ENCODE measurements at places on chromosomes 5 and 9. TPM values are rescaled to one million over a fixed set of nuclear protein-coding genes. Genes with fewer than 3 reads are reported as not detected.

DNA sequence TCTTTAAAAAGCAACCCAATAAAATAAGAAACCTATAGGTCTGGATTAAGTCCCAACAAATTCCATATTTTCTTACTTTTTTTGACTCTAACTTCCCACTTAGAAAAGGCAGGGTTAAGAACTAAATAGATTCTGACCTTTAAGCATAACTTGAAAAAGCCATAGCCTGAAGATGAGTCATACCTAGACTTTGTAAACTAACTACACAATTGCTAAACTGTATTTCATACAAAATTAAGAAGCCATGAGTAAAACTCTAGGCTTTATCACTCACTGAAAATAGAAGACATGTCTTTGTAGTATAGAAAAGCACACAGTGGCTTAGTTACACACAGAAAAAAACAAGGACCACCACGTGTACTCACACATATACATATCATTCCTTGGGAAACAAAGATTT, 51.5 kb downstream of the MLLT3 start:
- DNase-seq: no peak
- peak overlapping the region; percentile 15 for H3K27ac ChIP-seq
- no peaks in the 10 kb centered on the region for H3K27me3 ChIP-seq
- H3K4me1 ChIP-seq: peaks cover 16% of the 10 kb centered on the region
- H3K36me3 ChIP-seq: no peaks in the 10 kb centered on the region

DNA sequence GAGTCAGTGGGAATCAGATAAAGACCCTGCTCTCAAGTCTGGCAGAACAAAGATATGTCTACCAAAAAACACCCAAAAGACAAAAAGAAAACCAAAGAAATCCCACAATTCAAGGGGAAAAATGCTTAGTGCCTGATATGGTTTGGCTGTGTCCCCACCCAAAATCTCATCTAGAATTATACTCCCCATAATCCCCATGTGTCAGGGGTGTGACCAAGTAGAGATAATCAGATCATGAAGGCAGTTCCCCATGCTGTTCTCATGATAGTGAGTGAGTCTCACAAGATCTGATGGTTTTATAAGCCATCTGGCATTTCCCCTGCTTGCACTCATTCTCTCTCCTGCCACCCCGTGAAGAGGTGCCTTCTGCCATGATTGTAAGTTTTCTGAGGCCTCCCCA, 13.4 kb downstream of the FBXO10 start:
- no peaks in the 10 kb centered on the region for H3K36me3 ChIP-seq
- peaks cover 40% of the 10 kb centered on the region for H3K4me1 ChIP-seq
- H3K4me3 ChIP-seq: no peak overlapping the region
- no peak overlapping the region for H3K27ac ChIP-seq
- H3K27me3 ChIP-seq: no peaks in the 10 kb centered on the region
- no peak for DNase-seq

Gene DDX4
- not detected for total RNA-seq

GRCh38 chr5:139848508-139849100, 53.0 kb downstream of the PSD2 start:
- H3K27ac ChIP-seq: no peak overlapping the region
- no peaks in the 10 kb centered on the region for H3K36me3 ChIP-seq

Gene GABBR2
- 1.4 TPM for total RNA-seq

Gene WNT8A
- not detected for total RNA-seq

DNA sequence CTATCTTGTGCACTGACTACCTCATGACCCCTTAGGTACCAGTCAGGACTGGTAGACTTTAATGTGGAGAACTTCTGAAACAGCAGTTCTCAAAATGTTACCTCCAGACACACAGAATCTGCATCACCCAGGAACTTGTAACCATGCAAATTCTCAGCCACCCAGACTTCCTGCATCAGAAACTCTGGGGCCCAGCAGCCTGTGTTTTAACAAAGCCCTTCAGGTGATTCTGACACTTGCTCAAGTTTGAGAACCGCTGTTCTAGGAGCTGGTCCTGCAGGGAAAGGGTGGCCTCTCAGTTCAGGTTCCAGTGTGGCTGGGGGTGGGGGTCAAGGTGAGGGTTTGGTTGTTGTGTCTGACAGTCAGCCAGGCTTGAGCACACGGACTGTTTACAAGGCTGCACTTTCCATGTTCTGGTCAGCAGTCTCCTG, 28.4 kb downstream of the ZFP62 start:
- no peaks in the 10 kb centered on the region for H3K27me3 ChIP-seq
- H3K4me3 ChIP-seq: peak overlapping the region; percentile 89
- peak overlapping the region; percentile 96 for H3K27ac ChIP-seq
- DNase-seq: no peak
- peaks cover 12% of the 10 kb centered on the region for H3K4me1 ChIP-seq
- peaks cover 16% of the 10 kb centered on the region for H3K36me3 ChIP-seq

DNA sequence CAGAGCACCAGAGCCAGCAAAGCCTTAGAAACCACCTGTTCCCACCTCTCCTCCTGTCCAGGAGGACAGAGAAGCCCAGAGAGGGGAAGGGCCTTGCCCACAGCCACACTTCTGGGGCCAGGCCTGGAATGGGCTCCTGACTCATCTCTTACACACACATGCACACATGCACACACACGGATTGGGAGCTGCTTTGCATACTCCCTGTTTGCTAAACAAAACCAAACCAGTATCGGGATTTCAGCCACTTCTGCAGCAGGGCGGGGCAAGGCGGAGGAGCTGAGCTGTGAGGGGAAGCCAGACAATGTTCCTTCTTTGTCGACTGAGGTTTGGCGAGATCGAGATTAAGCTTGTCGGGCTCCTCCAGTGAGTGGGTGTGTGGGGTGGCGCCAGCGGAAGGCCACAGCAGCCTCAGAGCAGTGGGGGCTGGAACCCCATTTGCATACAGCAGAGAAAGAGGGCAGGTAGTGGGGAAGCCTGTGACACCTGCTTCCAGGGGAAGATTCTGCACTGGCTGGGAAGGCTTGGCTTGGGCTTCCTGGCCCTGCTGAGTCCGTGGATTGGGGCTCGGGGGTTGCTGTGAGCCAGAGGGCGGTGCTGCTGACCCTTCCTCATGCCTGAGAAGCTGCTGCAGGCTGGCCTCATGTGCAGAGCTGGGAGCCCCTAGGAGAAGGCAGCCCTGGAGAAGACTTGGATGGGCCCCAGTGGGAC, 16.1 kb downstream of the GFI1B start:
- peaks cover 2% of the 10 kb centered on the region for H3K27me3 ChIP-seq
- no peak overlapping the region for H3K27ac ChIP-seq
- peaks cover 17% of the 10 kb centered on the region for H3K4me1 ChIP-seq
- no peak for DNase-seq
- H3K36me3 ChIP-seq: no peaks in the 10 kb centered on the region

GRCh38 chr5:147081311-147081764, 153.5 kb upstream of the STK32A start:
- no peaks in the 10 kb centered on the region for H3K36me3 ChIP-seq
- H3K27me3 ChIP-seq: no peaks in the 10 kb centered on the region
- no peak overlapping the region for H3K4me3 ChIP-seq
- DNase-seq: no peak
- no peaks in the 10 kb centered on the region for H3K4me1 ChIP-seq
- H3K27ac ChIP-seq: no peak overlapping the region

GRCh38 chr9:89744255-89744648, 139.4 kb downstream of the GADD45G start:
- no peak for DNase-seq
- H3K4me1 ChIP-seq: peaks cover 48% of the 10 kb centered on the region
- H3K27ac ChIP-seq: peak overlapping the region; percentile 58
- no peaks in the 10 kb centered on the region for H3K27me3 ChIP-seq

DNA sequence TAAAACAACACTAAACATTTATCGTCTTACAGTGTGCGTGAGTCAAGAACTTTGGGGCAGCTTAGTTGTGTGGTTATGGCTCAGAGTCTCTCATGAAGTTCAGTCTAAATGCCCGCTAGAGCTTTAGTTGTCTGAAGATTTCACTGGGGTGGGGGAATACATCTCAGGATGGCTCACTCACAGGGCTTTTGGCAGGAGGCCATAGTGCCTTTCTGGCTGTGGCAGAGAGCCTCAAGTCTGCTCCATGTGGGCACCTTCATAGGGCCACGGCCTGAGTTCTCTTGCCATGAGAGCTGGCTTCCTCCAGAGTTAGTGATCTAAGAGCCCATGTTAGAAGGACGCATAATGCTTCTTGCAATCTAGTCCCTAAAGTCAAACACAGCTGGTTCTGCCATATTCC, 258.8 kb upstream of the NUDT12 start:
- H3K4me3 ChIP-seq: no peak overlapping the region
- no peaks in the 10 kb centered on the region for H3K36me3 ChIP-seq
- H3K27ac ChIP-seq: no peak overlapping the region
- no peaks in the 10 kb centered on the region for H3K27me3 ChIP-seq
- DNase-seq: no peak
- H3K4me1 ChIP-seq: no peaks in the 10 kb centered on the region

GRCh38 chr9:107711542-107711941, 222.0 kb upstream of the KLF4 start:
- no peaks in the 10 kb centered on the region for H3K27me3 ChIP-seq
- DNase-seq: no peak
- no peaks in the 10 kb centered on the region for H3K4me1 ChIP-seq
- no peak overlapping the region for H3K27ac ChIP-seq
- no peak overlapping the region for H3K4me3 ChIP-seq
- H3K36me3 ChIP-seq: no peaks in the 10 kb centered on the region

GRCh38 chr5:25850581-25850980, 1187.8 kb downstream of the CDH9 start:
- no peak overlapping the region for H3K27ac ChIP-seq
- no peaks in the 10 kb centered on the region for H3K36me3 ChIP-seq
- H3K27me3 ChIP-seq: no peaks in the 10 kb centered on the region
- no peak overlapping the region for H3K4me3 ChIP-seq

Gene STING1
- 53.3 TPM for total RNA-seq

Gene GRXCR2
- not detected for total RNA-seq

- no peak for DNase-seq
- no peak overlapping the region for H3K4me3 ChIP-seq
- H3K27me3 ChIP-seq: no peaks in the 10 kb centered on the region
- H3K27ac ChIP-seq: no peak overlapping the region
- H3K36me3 ChIP-seq: no peaks in the 10 kb centered on the region
- H3K4me1 ChIP-seq: no peaks in the 10 kb centered on the region
Measured at GRCh38 chr9:34311499-34312185, 17.4 kb downstream of the KIF24 start.

Gene F2R
- total RNA-seq: 7.4 TPM

Gene CCNJL
- total RNA-seq: 0.08 TPM

All from GM12878 (cell line).